ENCODE measurements at places on chromosomes 6 and 20. TPM values are rescaled to one million over a fixed set of nuclear protein-coding genes. Genes with fewer than 3 reads are reported as not detected.

Gene PAK5
- total RNA-seq = not detected

Gene TOX2
- not detected for total RNA-seq

Gene HLA-DRB5
- total RNA-seq = not detected

Gene RFX6
- not detected for total RNA-seq

Gene NOTCH4
- total RNA-seq = 3.5 TPM

Gene BEND6
- total RNA-seq = 12.6 TPM

Gene FAM210B
- total RNA-seq = 38.1 TPM

Gene WFDC5
- not detected for total RNA-seq

Gene WFDC10B
- total RNA-seq = not detected

Gene ALDH8A1
- 0.11 TPM for total RNA-seq

Gene RAMACL
- total RNA-seq = 2.4 TPM

Gene KCNQ5
- 0.43 TPM for total RNA-seq

Gene PRDM13
- not detected for total RNA-seq

Gene SLC35D3
- total RNA-seq = not detected

Gene CBLN4
- total RNA-seq = not detected

Gene MATN4
- total RNA-seq = 0.54 TPM

Gene IMPG1
- total RNA-seq = not detected

Gene FILIP1
- under 0.01 TPM for total RNA-seq

Gene SLC25A27
- 2.7 TPM for total RNA-seq

Gene LBP
- not detected for total RNA-seq

Gene CDH22
- total RNA-seq = not detected

Gene MAP7
- 15.3 TPM for total RNA-seq

Gene MAVS
- 29.1 TPM for total RNA-seq

Gene C6orf58
- not detected for total RNA-seq

Gene LHFPL5
- not detected for total RNA-seq

Gene NCOA5
- 19.2 TPM for total RNA-seq

All from placental epithelial cell (primary cell).